ENCODE measurements at places on chromosomes 4 and X. TPM values are rescaled to one million over a fixed set of nuclear protein-coding genes. Genes with fewer than 3 reads are reported as not detected.

- H3K27ac ChIP-seq = no peak overlapping the region
- H3K4me3 ChIP-seq = no peak overlapping the region
- no peak for DNase-seq
- H3K27me3 ChIP-seq = no peaks in the 10 kb centered on the region
- peaks cover 10% of the 10 kb centered on the region for H3K4me1 ChIP-seq
These were observed 7.5 kb downstream of the IDS start for GRCh38 chrX:149497626-149498025.

GRCh38 chr4:3832536-3833220 is 66.5 kb downstream of the ADRA2C start:
- no peaks in the 10 kb centered on the region for H3K27me3 ChIP-seq
- H3K4me1 ChIP-seq = peaks cover 2% of the 10 kb centered on the region
- no peak overlapping the region for H3K27ac ChIP-seq
- no peaks in the 10 kb centered on the region for H3K36me3 ChIP-seq
- no peak overlapping the region for H3K4me3 ChIP-seq

- no peak overlapping the region for H3K4me3 ChIP-seq
- H3K27me3 ChIP-seq = peaks cover 87% of the 10 kb centered on the region
- H3K4me1 ChIP-seq = no peaks in the 10 kb centered on the region
- H3K36me3 ChIP-seq = no peaks in the 10 kb centered on the region
These were observed 32.3 kb downstream of the PRDM8 start for GRCh38 chr4:80229590-80229989.

GRCh38 chr4:156247470-156247869 is 293.8 kb upstream of the CTSO start:
- no peaks in the 10 kb centered on the region for H3K36me3 ChIP-seq
- no peak overlapping the region for H3K4me3 ChIP-seq
- no peak for DNase-seq
- no peaks in the 10 kb centered on the region for H3K4me1 ChIP-seq
- no peak overlapping the region for H3K27ac ChIP-seq

DNA sequence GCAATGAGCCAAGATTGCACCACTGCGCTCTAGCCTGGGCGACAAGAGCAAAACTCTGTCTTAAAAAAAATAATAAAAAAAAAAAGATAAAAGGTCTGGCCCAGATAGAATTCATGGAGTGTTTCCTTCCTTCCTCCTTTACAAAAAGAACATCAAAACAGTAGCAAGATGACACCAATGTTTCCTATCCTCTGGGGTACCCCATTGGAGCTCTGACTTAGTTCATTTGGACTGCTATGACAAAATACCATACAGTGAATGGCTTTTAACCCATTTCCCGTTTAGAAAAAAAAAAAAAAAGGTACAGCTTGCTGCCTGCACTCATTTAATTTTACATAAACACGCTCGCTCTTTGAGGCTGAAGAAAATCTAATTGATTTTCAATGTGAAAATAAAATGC is 89.9 kb upstream of the PRKX start:
- DNase-seq = no peak
- no peak overlapping the region for H3K27ac ChIP-seq
- H3K4me1 ChIP-seq = no peaks in the 10 kb centered on the region
- 0 out of 2 replicates have a peak, but pooled peaks cover 3% of the 10 kb centered on the region for H3K27me3 ChIP-seq

The TBC1D8B gene
- total RNA-seq = 9.2 TPM
